Stimulated activated CD8-positive, alpha-beta memory T cell treated with anti-CD3 and anti-CD28 coated beads, Interleukin-15, amount 100 ng/mL, for 24 hours (primary cell): ENCODE measurements at places on chromosomes 6 and 20.

GRCh38 chr6:69719602-69720193 lies 77.1 kb downstream of the LMBRD1 start:
- DNase-seq = no peak

DNA sequence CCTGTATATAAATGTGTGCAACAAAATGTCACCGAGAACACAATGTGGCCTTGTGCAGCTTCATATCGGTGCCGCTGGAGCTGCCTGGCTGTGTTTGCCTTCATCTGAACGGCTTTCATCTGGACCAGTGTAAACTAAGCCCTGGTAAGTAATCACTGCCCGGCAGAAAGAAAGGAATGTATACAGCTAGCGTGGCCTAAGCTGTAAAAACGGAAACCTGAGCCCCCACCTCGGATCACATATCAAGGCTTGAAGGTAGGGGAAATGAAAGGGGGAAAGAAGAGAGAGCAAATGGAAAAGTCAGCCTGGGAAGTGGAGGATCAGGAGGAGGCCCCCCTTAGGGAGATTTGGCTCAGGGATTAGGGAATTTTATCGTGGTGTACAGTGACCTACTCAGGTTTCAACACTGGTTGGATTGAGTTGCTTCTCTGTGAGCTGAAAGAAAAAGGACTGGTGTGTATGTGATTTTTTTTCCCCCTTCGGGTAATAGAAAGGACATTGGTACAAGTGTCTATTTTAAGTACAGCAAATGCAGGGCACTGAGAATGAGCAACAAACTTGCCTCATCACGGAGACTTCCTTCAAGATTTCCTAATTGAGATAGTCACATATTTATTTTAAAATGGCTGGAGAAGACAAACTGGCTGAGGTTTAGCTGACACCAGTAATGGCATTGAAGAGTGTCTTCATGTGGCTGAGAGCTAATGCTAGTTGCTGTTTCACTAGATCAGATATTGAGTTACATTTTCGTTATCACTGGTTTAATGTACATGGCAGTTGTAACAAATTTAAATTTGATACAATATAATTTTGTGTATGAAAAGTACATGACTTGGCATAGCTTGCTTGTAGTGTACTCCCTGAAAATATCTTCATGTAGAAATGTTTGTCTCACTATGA lies 3.5 kb downstream of the SOBP start:
- no peak for DNase-seq

- DNase-seq = no peak
Measured at GRCh38 chr6:134451529-134451928, 133.6 kb upstream of the SGK1 start.

- DNase-seq = no peak
Measured at GRCh38 chr6:92777146-92777740, 642.1 kb downstream of the EPHA7 start.

DNA sequence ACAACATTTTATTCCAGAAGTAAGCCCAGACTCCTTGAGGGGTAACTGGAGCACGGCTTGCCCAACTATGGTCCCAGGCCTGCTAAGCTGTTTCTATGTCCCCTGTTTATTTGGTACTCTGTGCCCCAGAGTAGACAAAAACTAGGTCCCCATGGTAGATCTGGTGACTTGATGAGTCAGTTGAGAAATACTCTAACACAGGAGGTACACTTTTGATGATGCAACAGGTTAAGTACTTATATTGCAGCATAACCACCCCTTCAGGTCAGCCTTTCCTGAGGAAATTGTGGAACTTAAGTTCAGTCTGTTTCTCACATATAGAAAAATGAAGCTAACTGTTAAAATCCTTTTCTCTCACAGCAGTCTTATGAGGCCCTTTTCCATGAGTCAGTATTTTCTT lies 19.6 kb downstream of the TTPAL start:
- DNase-seq = no peak

- no peak for DNase-seq
Measured at GRCh38 chr6:108805611-108806167, 42.5 kb upstream of the ARMC2 start.

DNA sequence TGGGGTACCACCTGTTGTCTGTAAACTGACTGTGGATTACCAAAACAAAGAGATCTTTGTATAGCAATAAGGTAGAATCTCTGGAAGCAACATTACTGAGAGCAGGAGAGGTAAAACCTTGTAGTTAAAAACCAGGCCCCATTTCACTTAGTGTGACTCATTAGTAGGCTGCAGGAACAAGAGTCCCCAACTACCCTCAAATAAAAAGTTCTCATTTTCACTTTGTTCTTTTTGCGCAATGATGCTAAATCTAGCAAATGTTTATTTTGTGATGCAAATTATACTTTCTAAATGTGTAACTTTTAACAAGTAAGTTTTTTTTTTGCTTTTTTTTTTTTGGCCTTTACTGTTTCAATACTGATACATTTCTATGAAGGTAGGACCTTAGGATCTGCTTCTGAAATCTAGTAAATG lies 67.1 kb downstream of the ESF1 start:
- DNase-seq = no peak

GRCh38 chr6:130008236-130008873 lies 10.0 kb upstream of the L3MBTL3 start:
- DNase-seq = no peak

DNA sequence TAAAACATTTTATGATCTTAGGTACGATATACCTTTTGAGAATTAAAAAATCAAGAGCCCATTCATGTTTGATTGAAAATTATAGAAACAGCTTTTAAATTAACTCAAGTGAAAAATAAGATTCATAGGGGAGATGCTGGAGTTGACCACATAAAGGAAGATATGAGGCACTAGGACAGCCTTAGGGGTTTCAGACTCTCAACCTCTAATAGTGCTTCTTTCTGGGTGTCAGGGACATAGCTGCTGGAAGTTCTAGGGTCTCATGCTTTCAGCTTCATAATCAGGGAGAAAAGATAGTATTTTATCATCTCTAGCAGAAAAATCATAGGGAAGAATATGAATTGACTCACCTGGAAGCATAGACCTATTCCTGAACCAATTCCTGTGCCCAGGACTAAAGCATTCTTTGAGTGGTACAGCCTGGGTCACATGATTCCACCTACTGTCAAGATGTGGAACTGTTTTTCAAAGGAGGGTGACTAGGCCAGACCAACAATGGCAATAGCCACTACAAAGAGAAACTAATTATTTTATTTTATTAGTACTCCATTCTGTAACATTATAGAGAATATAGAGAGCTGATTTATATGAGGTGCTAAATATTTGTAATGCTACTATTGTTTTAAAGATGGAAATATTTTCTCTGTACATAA lies 27.8 kb upstream of the CENPW start:
- no peak for DNase-seq

DNA sequence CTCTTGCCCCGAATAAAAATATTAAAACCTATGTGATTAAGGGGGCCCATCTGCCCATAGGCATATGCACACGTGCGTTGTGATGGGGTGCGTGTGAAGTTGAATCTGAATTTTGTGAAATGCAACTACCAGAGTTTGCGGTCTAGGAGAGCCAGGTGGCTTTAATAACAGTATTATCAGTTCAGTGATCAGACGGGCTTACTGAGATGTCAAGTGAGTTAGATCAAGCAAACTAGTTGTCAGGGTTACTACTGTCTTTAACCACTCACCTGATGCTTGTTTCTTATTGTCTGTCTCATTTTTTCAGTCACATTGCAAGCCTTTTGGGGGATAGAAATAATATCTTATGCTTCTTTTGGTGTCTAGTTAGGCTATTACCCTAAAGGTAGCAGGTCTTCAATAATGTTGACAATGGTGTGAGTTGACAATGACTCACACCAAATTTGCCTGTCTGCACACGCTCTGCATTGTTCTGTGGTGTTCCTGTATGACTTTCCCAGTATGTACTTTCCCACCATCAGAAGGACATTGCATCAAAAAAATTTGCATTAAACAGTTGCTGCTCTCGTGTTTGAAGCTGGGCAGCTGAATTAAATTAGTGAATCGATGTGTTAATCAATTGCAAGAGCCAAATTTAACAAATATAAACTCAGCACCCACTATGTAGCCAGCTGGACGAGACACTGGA lies 103.1 kb upstream of the NAA20 start:
- DNase-seq = no peak

- DNase-seq = no peak
Measured at GRCh38 chr20:50434653-50435396, 75.4 kb upstream of the PTPN1 start.

GRCh38 chr6:129750360-129750759 lies 40.4 kb upstream of the ARHGAP18 start:
- no peak for DNase-seq

DNA sequence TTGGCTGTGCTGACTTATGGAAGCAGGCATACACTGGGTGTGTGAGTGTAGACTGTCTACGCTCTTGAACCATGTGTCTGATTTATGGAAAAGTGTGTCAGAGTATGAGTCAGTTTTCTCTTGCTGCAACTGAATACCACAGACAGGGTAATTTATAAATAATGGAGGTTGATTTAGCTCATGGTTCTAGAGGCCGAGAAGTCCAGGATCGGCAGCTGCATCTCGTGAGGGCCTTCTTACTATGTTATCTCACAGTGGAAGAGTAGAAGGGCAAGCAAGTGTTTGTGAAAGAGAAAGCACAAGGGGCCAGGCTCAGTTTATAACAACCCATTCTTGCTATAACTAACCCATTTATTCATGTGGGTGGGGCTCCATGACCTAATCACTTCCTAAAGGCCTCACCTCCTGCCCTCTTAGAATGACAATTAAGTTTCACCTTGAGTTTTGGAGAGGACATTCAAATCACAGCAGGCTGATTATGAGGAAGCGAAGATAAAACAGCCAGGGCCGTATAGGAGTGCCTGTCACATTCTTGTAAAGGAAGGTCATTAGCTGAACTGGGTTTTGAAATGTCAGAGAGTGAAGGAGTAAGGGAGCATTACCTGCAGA lies 6.7 kb downstream of the GPR31 start:
- DNase-seq = no peak
